ENCODE measurements at places on chromosomes 4 and X.

DNA sequence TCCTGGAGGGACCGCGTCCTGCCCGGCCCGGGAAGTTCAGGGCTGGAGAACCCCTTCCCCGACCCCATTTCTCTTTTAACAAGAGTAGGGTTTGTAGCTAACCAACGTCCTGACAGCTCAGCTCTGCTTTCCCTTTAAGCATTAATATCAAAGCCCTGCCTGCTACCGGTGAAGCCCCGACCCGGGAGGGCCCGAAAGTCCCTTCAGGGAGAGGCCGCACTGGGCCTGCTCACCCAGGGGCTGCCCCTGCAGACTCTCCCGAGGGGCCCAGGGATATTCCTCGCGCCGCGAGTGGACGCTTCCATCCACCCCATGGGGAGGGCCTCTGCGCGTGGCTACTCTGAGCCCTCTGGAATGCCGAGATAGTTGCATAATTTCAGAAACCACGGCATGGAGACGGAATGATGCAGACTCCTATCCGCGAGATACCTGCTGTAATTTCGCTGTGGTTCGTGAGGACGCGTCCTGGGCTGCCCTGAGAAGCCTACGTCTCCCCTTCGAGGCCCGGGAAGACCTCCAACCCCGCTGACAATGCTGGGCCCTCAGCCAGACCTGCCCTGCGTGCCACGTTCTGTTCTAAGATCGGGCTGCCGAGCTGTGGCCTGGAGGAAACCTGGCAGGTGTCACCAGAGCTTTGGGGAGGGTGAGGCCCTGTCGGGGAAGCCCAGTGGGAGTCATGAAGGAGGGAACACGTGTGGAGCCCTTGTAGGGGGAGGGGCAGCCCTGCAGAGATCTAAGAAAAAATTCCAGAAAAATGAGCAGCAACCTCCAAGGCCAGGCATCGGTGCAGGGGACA is 999 bp upstream of the CTBP1 start:
- DNase-seq: peak; percentile 52

DNA sequence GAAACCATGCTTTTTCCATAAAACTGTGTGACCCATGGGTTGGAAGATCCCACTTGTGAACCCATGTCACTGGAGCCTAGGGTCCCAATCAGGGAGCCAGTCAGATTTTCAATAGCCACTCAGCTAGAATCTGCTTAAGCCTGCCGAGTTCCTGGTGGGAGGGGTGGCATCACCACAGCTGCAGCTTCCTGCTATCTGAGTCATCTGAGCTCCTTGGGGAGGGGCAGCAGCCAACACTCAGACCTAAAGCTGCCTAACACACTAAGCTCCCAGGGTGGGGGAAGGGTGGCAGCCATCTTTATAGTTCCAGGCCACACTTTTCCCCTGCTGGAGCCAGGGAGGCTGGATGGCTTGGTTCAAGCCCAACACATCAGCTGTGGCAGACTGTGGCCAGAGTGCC is 350.1 kb downstream of the C4orf33 start:
- no peak for DNase-seq

DNA sequence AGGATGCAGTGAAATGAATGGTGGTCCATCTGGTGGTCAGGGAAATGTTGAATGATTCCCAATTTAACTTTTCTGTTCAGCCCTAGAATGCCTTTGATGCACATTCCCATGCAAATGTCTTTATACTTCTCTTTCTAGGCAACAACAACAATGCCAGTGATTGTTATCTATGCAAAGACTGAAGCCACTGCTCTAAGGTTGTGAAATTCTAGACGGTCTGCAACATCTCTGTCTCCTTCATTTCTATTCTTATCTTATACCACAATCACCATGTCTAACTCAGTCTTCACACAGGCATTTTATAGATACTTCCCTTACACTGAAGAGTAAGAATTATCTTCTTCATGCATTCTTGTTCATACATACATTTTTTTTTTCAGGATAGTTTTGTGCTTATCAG is 84.5 kb downstream of the HPGD start:
- DNase-seq: peak; percentile 4

DNA sequence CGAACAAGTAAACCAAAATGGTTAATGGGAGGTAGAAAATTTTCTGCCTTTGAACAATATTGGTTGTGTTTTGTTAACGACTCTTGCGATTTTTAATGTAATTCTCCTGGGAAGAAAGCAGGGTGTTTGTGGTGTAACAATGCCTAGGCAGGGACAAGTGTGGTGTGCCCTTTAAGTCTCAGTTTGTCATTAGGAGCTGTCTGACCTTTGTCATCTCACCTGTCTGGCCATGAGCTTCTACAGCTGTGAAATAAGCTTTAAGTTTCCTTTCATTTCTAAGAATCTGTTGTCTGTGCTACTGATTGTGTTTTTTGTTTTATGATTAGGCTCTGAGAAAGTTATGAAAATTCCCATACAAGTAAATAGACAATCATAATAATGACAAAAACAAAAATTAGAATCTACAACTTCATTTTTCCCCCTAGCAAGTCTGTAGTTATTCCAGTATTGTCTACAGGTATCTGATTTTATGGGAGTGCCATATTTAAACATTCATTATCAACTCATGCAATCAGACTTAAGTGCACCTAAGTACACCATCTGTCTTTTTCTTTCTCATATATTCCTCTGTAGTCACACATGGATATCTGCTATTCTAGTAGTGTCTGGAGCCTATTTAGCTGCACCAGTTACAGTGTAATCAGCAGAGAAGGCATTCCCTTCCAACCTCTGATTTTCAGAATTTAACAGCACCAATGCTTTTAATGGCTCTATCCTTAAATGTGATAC is 203.5 kb downstream of the PPARGC1A start:
- DNase-seq: no peak

DNA sequence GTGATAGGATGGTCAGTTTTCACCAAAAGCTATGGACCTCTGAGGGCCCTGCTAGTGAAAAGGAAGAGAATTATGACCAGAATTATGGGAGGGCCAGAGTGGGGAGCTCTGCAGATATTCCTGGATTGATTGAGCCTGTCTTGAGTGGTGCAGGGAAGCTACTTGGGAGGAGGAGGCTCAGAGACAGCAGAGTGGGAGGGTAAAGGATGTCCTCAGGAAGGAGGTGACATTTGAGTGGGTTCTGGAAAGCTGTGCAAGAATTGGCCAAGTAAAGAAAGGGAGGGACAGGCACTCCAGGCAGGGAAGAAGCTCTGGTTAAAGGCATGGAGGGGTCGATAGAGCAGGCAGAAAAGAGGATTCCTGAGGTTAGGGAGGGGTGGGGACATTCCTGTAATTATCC is 24.1 kb downstream of the RNF4 start:
- DNase-seq: no peak

GRCh38 chr4:89868276-89868675 is 26.4 kb upstream of the MMRN1 start:
- no peak for DNase-seq
